ENCODE measurements at places on chromosomes 5 and 9. TPM values are rescaled to one million over a fixed set of nuclear protein-coding genes. Genes with fewer than 3 reads are reported as not detected.

DNA sequence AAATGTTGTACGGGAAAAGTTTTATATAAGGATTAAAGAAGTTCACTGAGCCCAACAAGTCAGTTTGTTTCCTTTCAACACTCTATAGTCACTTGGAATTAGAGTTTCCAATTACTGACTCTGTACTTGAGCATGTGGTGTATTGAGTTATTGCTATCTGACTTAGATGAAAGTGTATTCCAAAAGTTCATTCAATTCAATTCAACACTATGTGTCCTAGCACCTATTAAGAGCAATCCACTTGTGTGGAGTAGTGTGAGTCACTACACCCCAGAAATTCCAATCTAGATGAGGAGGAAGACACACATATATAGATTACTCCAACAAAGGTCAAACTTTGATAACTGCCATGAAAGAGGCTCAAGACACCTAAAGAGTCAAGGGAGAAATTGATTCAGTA, 98.2 kb upstream of the SLCO6A1 start:
- no peak for DNase-seq

GRCh38 chr5:134247428-134248224, 21.8 kb upstream of the PPP2CA start:
- DNase-seq = no peak

GRCh38 chr5:18487928-18488480, 853.7 kb downstream of the TAF11L14 start:
- DNase-seq = no peak

Gene TMEM171
- total RNA-seq = 12.0 TPM

Gene CRAT
- 42.9 TPM for total RNA-seq

GRCh38 chr9:87276851-87277261, 220.8 kb upstream of the DAPK1 start:
- no peak for DNase-seq

DNA sequence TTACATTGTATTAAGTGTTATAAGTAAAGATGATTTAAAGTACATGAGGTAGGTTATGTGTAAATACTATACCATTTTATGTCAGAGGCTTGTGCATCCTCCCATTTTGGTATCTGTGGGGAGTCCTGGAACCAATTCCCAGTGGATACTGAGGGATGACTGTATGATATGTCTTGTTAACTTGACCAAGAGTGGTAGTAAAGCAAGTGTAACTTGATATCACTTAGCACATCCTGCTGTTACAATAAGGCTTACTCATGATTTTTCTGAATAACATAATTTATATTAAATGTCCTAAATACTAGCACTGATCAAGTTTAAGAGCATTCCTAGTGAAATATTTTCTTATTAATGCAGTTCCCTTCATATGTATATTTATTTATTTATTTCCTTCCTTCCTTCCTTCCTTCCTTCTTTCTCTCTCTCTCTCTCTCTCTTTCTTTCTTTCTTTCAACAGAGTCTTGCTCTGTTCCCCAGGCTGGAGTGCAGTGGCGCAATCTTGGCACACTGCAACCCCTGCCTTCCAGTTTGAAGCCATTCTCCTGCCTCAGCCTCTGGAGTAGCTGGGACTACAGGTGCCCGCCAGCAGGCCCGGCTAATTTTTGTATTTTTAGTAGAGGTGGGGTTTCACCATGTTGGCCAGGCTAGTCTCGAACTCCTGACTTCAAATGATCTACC, 7.5 kb downstream of the NDFIP1 start:
- DNase-seq = no peak

Gene FOXD4L5
- not detected for total RNA-seq

Gene STC2
- 26.1 TPM for total RNA-seq

DNA sequence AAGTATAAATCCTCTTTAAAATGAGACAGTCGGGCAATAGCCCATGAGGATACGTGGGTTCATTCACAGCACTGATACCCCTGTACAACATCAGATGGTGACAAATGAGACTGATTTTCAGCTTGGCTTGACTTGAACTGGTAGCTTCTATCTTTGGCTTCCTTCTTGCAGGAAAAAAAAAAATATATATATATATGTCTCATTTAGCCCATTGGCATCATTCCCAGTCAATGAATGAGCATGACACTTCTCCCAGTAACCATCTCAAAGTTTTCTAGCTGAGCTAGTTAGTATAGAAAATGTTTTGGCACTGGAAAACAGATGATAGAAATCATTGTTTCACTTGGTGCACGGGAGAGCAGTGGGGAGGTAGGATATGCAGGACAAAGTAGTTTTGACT, 222.5 kb upstream of the TAS2R1 start:
- no peak for DNase-seq

DNA sequence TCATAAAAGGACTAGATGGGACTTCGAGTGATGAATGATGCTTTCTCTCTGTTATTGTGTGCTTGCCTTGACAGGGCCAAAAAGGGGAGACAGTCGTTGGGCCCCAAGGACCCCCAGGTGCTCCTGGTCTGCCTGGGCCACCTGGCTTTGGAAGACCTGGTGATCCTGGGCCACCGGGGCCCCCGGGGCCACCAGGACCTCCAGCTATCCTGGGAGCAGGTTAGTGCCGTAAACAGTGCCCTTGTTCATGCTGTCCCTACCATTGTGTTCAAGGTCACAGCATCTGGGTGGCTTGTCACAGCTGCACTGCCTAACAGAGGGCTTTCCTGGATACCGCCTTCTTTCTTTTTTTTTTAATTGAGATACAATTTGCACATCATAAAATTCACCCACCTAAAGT, 48.7 kb upstream of the TGFBR1 start:
- no peak for DNase-seq

Gene ZNF608
- 7.1 TPM for total RNA-seq

GRCh38 chr5:66710557-66711088, 114.4 kb downstream of the MAST4 start:
- no peak for DNase-seq

DNA sequence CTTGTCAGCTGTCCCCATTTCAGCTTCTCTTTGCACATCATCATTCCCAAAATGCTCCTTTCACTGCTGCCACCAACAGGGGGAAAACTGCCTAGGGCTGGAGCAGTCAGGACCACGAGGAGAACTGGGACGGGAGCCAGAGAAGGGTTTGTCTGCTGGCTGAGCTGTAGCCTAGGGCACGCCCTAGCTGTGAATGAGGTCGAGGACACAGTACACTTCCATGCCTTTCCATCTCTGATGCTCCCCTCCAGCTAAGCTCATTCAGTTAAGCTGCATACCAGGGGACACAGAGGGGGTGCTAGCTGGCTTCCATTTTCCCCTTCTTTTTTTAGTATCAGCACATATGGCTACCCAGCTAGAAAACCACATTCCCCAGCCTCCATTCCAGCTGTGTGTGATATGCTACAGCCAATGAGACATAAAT, 64.7 kb downstream of the STK10 start:
- no peak for DNase-seq

DNA sequence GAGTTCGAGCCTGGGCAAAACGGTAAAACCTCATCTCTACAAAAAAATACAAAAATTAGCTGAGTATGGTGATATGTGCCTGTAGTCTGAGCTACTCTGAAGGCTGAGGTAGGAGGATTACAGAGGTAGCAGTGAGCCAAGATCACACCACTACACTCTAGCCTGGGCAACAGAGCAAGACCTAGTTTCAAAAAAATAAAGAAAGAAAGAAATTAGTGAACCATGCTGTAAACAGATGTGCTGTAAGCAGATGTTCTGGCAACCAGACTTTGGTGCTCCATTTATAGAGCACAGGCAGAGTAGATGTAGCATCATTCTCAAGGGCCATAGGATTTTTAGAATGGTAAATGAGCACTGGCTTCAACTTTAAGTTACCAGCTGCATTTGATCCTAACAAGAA, 115.4 kb downstream of the ST8SIA4 start:
- no peak for DNase-seq

DNA sequence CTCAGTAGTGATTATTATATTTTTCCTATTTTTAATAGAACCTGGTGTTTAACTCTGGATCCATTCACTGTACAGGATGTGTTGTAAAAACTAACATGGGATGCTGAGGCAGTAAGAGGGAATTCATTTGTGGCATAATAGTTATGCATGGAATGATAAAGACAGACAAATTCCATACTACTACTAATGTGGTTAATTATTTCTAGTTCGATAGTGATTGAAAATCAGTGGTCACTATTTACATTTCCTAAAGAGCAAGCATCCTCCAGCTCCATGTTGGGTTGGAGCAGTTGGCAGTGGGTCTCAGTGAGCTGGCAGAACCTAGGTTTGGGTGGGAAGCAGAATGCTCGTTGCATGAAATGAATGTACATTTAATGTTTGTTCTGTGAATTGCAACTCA, 122.6 kb downstream of the SAXO1 start:
- no peak for DNase-seq

Gene FOXD4
- total RNA-seq = 0.19 TPM

DNA sequence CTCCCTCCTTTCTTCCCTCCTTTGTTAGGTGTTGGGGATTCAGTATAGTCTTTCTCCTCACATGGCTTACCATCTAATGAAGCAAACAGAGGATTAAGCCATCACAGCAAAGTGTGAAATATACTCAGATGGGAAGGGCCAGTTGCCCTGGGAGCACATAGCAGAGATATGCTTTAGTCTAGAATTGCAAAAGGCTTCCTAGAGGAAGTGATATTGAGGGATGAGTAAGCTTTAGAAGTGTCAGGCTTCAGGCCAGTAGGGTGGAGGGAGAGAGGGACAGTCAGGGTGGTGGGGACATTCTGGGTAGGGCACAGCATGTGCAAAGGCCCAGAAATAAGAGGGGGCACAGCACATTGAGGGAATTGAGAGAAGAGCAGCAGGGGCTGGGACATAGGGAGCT, 46.2 kb upstream of the GLRA1 start:
- DNase-seq = no peak

DNA sequence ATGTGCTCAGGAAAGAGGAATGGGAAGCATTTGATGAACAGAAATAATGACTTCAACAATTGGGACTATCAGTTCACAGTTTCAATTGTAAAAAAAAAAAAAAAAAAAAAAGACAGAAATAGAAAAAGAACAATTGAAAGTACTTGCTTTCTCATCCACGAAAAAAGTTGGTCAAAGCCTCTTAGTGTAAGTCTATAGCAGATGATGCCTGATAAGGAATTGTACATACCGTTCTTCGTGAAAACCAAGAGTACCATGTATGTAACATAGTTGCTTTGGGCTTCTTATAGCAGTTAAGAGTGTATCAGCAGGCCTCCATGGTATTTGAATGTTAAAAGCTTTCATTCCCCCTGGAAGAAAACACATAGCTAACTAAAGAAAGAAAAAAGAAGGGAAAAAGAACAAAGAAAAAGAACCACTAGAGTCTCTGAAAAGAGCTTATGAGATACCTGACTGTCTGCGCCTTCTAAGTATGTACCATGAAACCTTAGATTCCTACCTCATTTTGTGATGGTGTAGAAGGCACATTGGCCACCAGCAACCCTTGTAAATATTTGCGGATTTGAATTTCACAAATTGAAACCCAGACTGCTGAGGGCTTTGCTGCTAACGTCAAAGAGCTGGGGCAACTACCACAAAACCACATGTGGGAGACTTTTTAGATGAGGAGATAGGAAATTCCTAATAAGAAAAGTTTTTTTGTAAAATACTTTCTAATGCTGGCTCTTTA, 75.2 kb downstream of the TMC1 start:
- no peak for DNase-seq

DNA sequence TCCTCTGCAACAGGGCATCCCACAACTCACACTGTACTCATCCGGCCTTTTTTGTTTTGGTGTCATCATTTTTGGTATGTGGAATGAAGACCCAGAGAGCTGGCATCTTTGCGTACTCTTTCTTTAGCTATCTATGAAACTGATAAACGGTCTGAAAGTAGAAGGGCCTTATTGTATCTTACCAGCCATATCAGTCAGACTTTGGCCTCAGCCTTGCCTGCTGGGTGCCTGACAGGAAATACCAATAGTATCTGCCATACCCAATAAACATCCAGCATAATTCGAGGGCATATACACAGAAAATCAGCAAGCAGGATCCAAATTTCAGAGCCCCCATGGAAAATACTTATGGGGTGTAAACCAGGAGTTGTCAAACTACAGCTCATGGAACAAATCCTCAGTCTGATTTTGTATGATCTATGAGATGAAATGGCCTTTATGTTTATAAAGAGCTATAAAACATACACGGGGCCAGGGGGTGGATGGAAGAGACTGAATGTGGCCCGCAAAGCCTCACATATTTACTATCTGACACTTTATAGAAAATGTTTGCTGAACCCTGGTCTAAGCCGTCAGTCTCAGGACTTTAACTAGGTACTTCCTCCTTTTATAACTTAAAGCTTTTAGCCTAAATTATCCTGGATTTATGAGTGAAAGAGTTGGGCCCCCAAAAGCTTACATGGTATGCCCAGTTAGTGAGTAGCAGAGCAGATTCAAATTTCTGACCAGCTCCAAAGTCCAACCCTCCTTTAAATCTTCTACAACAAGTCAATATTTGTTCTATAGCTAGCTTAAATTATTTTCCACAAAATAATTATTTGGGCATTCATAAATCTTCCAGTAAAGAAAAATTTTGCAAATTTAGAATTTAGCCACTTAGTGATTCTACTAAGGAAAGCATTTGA, 308.0 kb upstream of the PUM3 start:
- DNase-seq = no peak

- DNase-seq = no peak
Observed at GRCh38 chr9:31302620-31303418, 1081.6 kb upstream of the ACO1 start.

Gene CCNI2
- total RNA-seq = 0.19 TPM

Gene PRRT1B
- not detected for total RNA-seq

Gene SPINK6
- total RNA-seq = not detected

GRCh38 chr9:18910916-18911315, 122.1 kb downstream of the SAXO1 start:
- DNase-seq = no peak

- no peak for DNase-seq
Observed at GRCh38 chr5:133730346-133730745, 118.0 kb upstream of the FSTL4 start.

Gene ORM2
- not detected for total RNA-seq

DNA sequence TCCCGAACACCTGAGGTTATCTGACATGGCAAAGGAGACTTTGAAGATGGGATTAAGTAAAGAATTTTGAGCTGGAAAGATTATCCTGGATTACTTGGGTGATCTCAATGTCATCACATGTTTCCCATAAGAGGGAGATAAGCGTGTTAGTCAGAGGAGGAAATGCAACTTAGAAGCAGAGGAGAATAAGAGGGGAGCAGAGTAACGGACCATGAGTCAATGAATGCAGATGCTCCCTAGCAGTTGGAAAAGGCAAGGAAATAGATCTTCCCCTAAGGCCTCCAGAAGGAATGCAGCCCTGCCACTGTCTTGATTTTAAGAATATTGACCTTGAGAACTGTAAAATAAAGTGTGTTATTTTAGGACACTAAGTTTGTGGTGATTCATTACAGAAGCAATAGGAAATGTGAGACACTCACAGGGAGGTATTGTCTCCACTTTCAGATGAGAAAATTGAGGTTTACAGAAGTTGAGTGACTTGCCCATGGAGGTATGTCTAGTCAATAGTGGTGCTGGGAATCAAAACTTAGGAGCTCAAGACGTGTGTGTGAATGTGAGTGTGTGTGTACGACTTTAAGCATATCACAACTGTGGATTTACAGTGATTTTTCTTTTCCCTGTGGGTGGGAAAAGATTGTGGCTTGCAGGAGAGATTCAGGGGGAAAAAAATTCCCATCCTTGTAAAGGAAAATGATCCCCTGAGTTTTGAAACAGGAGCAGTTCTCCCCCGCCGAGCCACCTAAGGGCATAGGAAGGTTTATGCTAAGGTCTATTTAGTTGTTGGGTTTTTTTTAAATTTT, 125.3 kb downstream of the TRIM32 start:
- no peak for DNase-seq

Gene KCNV2
- not detected for total RNA-seq

- no peak for DNase-seq
Observed at GRCh38 chr9:126661122-126661520, 47.4 kb downstream of the LMX1B start.

Measured in esophagus squamous epithelium (tissue), 5 donors.